ENCODE measurements at places on chromosomes 16 and 17. TPM values are rescaled to one million over a fixed set of nuclear protein-coding genes. Genes with fewer than 3 reads are reported as not detected.

Gene SNX20
- not detected for total RNA-seq

Gene ADCY7
- 8.7 TPM for total RNA-seq

Gene ASPHD1
- total RNA-seq: 2.2 TPM

Gene FNDC8
- total RNA-seq: not detected

Gene SOX8
- 0.17 TPM for total RNA-seq

Gene SPATA32
- total RNA-seq: not detected

Gene TUBB3
- 135 TPM for total RNA-seq

Gene PLEKHH3
- 2.5 TPM for total RNA-seq

Gene NHLRC4
- total RNA-seq: 0.17 TPM

Gene PIGW
- 6.6 TPM for total RNA-seq

Gene MEFV
- 0.21 TPM for total RNA-seq

Gene ANKRD40CL
- not detected for total RNA-seq

Gene C17orf100
- 0.71 TPM for total RNA-seq

Gene B4GALNT2
- total RNA-seq: 0.51 TPM

Gene SF3B3
- 117 TPM for total RNA-seq

Gene CD79B
- total RNA-seq: not detected

Measured in Daoy (cell line).